Stimulated activated CD4-positive, alpha-beta T cell treated with anti-CD3 and anti-CD28 coated beads, TNF-alpha, amount 100 ng/mL, for 24 hours (primary cell): ENCODE measurements at places on chromosomes 13 and 19.

- DNase-seq, result no peak
Observed at GRCh38 chr13:113769106-113769505, 10.1 kb downstream of the TMEM255B start.

GRCh38 chr13:77222000-77222690, 104.7 kb downstream of the MYCBP2 start:
- no peak for DNase-seq

DNA sequence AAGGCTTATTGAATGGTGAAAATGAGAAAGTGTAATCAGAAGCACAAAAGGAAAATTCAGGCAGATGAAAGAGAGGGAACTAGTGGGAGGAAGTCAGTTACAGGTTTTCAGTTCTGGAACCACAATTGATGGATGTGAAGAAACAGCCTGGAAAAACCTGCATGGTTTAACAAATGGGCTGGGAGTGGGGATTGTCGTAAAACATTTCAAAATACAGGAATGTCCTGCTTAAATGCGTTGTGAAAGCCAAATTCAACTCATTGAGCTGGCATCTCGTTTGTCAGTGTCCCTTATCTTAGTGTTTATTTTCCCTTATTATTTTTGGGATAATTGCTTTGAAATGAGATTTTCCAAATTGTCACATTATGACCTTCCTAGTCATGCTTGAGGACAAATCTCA, 106.5 kb upstream of the RFC3 start:
- no peak for DNase-seq

GRCh38 chr19:48511800-48512503, at the start of gene LMTK3:
Gene LMTK3 (minus strand): TSS chr19:48511835. CDS start chr19:48511576, 259 bp downstream.
- peak; percentile 44 for DNase-seq

DNA sequence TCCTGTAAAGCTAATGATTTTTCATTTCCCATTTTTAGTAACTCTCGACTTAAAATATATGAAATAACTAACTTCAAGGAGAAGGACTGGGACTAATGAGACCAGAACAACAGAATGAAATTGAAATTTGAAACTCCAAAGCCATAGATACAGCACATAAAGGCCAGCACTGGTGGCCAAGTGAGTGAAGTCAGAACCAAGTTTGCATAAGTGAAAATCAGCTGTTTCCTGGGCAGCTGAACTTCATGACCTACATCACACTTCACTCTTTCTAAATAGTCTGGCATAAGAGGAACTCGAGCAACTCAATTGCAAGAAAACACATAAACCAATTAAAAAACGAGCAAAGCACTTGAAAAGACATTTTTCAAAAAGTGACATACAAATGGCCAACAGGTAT, 84.5 kb downstream of the DCLK1 start:
- DNase-seq, result no peak

- no peak for DNase-seq
Observed at GRCh38 chr13:28001837-28002473, 13.5 kb upstream of the URAD start.

GRCh38 chr13:46598820-46599180, 45.8 kb downstream of the LRCH1 start:
- no peak for DNase-seq

DNA sequence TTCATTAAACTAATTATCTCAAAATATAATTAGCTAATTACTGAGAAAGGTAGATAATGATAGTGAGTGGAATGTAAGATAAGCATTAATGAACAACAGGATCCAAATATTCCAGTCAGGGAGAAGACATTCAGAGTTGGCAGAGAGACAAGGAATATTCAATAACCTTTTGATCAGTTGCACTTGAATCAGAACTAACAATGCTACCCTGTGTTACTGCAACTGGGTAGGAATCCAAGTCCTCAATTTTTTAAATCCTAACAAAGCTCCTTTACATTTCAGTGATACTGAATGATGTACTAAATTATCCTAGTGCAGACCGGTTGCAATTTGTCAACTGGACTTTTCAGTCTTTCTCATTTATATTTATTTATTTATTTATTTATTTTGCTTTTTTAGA, 107.1 kb upstream of the MIR17HG start:
- no peak for DNase-seq

DNA sequence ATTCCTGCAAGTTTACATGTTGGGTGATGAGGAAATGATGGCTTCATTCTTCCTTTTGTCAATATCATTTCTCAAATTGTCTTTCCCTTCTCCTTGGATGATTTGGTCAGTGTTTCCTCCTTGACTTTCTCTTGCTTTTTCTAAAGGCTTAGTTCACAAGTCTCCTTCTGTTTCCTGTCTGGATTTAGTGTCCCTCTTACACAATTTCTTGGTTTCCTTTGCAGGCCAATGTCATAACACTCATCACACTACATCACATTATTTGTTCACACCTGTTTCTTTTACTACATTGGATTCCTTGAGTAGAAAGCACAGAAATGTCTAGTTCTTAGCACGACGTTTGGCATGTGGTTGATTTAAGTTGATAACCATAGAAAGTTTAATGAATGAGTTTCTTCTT, 490.7 kb downstream of the TDRD3 start:
- no peak for DNase-seq

DNA sequence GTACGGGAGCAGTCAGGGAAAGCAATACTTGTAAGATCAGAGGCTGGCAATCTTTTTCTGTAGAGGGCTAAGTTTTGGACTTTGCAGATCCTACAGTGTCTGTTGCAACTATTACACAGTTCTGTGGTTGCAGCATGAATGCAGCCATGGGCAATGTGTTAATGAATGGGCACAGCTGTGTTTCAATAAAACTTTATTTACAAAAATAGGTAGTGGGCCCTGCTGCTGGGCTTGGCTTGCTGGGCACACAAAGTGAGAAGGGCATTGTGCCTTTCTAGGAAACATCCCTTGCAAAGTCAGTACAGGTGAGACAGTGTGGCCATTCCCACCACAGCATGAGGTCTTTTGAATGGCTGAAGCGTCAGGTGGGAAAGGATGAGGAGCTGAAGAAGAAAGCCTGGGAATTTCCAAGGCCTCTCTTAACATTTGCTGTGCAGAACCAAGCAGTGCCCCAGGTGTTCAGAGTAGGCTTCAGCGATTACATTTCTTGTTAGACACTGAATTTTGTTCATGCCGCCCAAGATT, 9.1 kb downstream of the KL start:
- no peak for DNase-seq
